CD14-positive monocyte (primary cell): ENCODE measurements at places on chromosomes 6 and 20. TPM values are rescaled to one million over a fixed set of nuclear protein-coding genes. Genes with fewer than 3 reads are reported as not detected.

Gene CDSN
- not detected in 2 replicates for polyA plus RNA-seq

Gene SAPCD1
- not detected for polyA plus RNA-seq

Gene LY6G6D
- not detected for polyA plus RNA-seq

Gene CST5
- not detected for polyA plus RNA-seq

Gene PKIB
- 2.0 TPM for polyA plus RNA-seq

Gene WFDC10B
- not detected for polyA plus RNA-seq

Gene PROKR2
- not detected in 2 replicates for polyA plus RNA-seq

Gene MOXD1
- polyA plus RNA-seq = not detected in 2 replicates

Gene XKR7
- 0.33 and 0.43 TPM in 2 replicates for polyA plus RNA-seq

Gene CD40
- 14.4 TPM for polyA plus RNA-seq

Gene FRS3
- polyA plus RNA-seq = 1.3 TPM

Gene COX4I2
- polyA plus RNA-seq = not detected

Gene ADAM33
- not detected for polyA plus RNA-seq

Gene THBS2
- polyA plus RNA-seq = not detected

Gene SSTR4
- not detected in 2 replicates for polyA plus RNA-seq

Gene RBM24
- polyA plus RNA-seq = not detected in 2 replicates

Gene CD93
- polyA plus RNA-seq = 48.9 TPM

Gene KHDC1
- polyA plus RNA-seq = 0.13 TPM in 2 replicates

Gene TUBB2B
- 0.15 TPM for polyA plus RNA-seq

Gene TRIM38
- polyA plus RNA-seq = 8.0 TPM

Gene NOX3
- not detected for polyA plus RNA-seq

Gene KHDRBS2
- polyA plus RNA-seq = 0.14 TPM

Gene FAM209B
- 0.84 TPM for polyA plus RNA-seq

Gene LGSN
- polyA plus RNA-seq = not detected in 2 replicates

Gene CLVS2
- not detected for polyA plus RNA-seq

Gene OPN5
- polyA plus RNA-seq = not detected

Gene GPR63
- polyA plus RNA-seq = 0.03 TPM in 1 of 2 replicates, not detected in the other

Gene TRDN
- not detected for polyA plus RNA-seq

Gene EYA4
- polyA plus RNA-seq = not detected

Gene E2F1
- polyA plus RNA-seq = 0.60 and 1.1 TPM in 2 replicates

Gene RRP36
- polyA plus RNA-seq = 52.5 TPM

Gene RNF39
- polyA plus RNA-seq = 0.04 and 0.05 TPM in 2 replicates

Gene CDH4
- polyA plus RNA-seq = not detected

Gene OVOL2
- polyA plus RNA-seq = not detected in 2 replicates

Gene KCNK16
- not detected in 2 replicates for polyA plus RNA-seq

Gene SLC32A1
- not detected for polyA plus RNA-seq

Gene SLCO4A1
- polyA plus RNA-seq = 0.26 TPM

Gene ATP9A
- polyA plus RNA-seq = not detected

Gene NKX2-2
- polyA plus RNA-seq = not detected

Gene C4A
- not detected for polyA plus RNA-seq

Gene LST1
- 1,584 and 2,061 TPM in 2 replicates for polyA plus RNA-seq

Gene CST4
- not detected for polyA plus RNA-seq

Gene BEND6
- polyA plus RNA-seq = not detected in 2 replicates
